ENCODE measurements at places on chromosomes 7 and 10.

DNA sequence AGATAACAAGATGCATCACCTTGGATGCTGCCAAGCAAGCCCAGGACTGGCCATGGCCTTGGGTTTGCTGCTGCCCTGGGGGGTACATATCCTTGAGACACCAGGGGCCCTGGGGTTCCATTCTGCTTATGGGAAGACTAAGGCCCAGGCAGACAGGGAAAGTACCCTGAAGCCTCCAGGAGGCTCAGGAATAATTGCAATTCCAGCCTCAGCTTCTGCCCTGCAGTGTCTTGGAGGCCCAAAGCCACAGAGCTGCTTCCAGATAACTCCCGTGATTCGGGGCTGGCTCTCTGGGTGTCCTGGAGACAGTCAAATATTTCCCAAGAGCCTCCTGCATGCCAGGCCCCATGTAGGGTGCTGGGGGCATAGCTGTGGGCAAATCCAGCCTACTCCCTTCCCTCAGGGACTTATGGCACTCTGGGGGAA is 22.6 kb downstream of the MYL10 start:
- DNase-seq, result peak; percentile 9

GRCh38 chr7:50145801-50146338 is 52.8 kb upstream of the ZPBP start:
- DNase-seq, result no peak

GRCh38 chr10:104581884-104582601 is 59.0 kb upstream of the SORCS3 start:
- DNase-seq, result peak; percentile 72

- no peak for DNase-seq
Observed at GRCh38 chr10:67808704-67809103, 29.3 kb downstream of the DNAJC12 start.

DNA sequence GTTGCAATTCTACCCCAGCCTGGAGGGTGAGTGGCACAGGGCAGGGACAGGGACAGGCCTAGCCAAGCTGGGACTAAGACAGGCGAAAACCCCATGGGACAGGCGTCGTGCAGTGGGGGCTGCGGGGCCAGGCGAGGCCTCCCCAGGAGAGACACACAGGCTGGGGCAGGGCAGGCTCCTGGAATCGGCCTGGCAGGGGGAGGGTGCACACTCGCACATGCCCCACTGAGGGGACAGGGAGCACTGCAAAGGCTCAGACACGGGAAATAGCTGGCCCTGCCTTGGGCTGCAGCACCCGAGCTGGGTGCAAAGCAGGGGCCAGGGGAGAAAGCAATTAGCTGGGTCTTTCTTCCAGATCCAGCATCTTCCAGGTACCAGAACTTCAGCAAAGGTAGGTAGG is 10.4 kb downstream of the LAT2 start:
- no peak for DNase-seq

- no peak for DNase-seq
Observed at GRCh38 chr10:120131183-120131582, 238.7 kb downstream of the SEC23IP start.

- DNase-seq, result no peak
Observed at GRCh38 chr10:26494018-26494417, 55.9 kb downstream of the APBB1IP start.

- DNase-seq, result peak; percentile 40
Observed at GRCh38 chr7:131522325-131522930, 34.0 kb downstream of the PODXL start.

DNA sequence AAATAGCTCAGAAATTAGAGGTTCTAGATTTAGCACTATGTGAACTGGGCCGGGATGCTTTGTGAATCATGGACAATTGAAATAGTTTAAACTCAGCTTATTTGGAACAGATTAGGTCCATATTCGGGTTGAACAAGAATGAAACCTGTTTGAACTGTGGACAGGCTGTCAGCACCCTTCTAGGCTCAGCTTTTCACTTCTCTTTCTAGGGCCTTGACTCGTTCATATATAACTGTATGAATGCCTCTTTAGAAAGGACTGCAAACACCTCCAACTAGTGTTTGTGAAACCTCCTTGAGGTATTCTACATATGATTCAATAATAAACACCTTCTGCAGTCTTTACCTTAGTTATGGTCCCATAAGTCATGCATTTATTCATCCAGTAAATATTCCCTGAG is 115.6 kb downstream of the REEP3 start:
- no peak for DNase-seq

- peak; percentile 43 for DNase-seq
Observed at GRCh38 chr7:107661081-107661864, 645 bp downstream of the SLC26A4 start.

Measured in AG10803 (cell line).